ENCODE measurements at places on chromosomes 7 and 10.

DNA sequence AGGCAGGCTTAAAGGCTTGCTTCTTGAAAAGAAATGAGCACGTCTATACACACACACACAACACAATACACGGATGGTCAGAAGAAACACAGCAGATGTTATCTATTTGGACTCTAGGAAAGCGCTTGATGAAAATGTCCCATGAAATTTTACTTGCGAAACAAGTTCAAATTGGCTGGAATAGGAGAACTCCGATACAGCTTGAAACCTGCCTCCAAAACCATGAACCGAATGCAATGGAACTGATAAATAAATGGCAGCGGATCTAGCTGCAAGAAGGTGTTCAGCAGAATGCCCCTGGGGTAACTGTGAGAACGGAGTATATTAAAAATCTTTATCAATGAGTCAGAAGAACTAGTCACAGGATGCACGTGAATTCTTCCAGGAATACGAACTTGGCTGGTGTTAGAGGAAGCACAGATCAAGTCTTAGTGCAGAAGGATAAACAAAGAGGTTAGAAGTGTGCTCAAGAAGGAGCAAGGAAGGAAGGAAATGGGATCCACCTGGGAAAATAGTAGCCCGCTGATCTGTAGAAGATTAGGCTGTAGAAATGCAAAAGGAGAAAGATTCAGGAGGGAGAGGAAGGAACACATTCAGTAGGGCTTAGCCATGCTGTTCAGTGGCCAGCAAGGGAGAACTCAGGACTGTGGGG lies 142.0 kb upstream of the PRKCQ start:
- DNase-seq = no peak

DNA sequence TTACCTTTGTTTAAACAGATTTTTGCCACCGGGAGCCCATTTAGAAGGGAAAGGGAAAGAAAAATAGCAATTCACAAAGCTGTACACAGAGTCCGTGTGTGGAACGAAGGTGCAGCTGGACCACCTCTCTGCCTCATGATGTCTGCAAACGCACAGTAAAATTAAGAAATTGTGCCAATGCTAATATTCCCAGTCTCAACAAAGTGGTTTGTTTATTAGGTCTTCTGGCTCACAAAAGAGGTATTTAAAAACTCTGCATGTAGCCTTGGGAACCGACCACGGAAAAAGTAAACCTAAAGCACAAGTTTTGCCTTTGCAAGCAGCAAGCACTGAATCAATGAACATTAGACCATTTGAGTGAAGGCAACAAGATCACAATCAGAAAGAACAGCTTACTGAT lies 57.7 kb downstream of the CREB3L2 start:
- no peak for DNase-seq

- no peak for DNase-seq
These were observed 88.8 kb downstream of the PTN start for GRCh38 chr7:137254766-137255165.

DNA sequence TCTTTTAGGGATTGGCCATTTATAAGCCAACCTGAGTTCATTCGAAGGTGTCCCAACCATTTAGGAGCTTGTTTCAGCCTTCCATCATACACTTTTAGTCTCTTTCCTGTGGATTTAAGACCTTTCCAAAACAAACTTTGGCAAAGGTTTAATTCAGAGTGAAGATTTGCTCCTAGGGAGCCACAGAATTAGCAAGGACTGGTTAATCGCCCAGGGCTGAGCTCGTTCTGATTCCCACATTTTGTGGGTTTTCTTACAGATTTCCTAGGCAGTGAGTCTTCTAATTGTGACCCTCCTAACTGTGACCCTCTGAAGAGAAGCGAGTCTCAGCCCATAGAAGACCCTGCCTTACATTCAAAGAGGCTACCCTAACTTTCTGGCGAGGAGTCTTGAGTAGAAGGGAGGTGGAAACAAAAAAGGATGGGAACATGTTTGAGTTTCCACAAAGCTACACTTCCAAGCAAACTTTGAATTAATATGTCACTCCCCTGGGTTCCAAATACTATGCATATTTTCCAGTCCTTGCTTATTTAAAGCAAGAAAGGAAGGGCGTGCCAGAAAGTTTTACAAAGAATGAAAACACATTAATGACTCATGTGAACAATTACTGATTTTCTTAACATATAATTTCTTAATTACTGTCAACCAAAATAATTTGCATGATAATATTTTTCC lies 118.3 kb downstream of the ARID5B start:
- DNase-seq = no peak

DNA sequence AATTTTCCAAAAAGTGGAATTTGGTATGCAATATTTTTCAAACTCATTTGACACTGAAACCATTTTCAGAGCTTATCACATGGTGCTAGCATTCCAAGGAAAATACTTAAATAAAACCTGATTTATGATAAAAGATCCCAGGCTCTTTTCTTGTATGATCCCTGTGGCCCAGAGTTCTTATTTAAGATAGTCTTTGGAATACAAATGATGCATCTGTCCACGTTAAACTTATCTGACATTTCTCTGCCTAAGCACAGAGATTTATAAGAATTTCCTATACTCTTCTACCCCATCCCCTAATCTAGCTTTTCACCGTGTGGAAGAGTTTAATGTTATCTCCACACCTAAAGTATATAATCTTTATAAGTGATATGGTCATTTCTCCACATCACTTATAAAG lies 66.2 kb downstream of the AHR start:
- no peak for DNase-seq

- DNase-seq = no peak
These were observed 102.4 kb upstream of the VWC2 start for GRCh38 chr7:49670991-49671390.

GRCh38 chr7:112080441-112080840 lies 125.8 kb downstream of the DOCK4 start:
- DNase-seq = peak; percentile 54

- DNase-seq = no peak
These were observed 94.8 kb downstream of the CHN2 start for GRCh38 chr7:29289156-29290021.

- DNase-seq = no peak
These were observed 210.1 kb downstream of the TNS3 start for GRCh38 chr7:47371733-47372368.

DNA sequence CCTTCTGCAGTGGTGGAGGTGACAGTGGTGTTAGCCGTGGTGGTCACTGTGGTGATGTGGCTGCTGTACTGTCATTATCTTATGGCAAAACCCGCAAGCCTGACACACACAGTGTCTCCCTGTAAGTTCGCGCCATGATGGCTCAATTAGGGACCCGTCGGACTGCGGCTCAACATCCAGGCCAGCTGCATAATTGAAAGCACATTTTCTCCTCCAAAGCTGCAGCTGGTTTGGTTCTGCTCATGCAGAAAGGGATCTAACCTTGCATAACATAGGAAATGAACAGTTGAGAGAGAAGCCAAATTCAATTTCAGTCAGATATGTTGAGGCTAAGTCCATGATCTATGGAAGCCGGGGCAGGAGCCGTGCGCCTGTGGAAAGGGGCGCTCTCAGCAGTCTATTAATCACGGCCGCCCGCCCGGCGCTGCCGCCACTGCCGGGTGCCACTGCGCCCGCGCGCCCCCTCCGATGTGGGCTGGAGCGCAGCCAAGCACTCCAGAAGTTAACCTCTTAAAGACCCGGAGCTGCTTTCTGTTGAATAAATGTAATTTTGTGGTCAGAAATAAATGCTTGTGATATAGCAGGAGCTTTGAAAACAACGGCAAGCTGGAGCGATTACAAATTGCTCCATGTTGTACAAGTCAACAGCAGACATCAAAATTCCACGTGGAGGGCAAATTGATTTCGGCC lies 227.7 kb downstream of the CUX1 start:
- no peak for DNase-seq

DNA sequence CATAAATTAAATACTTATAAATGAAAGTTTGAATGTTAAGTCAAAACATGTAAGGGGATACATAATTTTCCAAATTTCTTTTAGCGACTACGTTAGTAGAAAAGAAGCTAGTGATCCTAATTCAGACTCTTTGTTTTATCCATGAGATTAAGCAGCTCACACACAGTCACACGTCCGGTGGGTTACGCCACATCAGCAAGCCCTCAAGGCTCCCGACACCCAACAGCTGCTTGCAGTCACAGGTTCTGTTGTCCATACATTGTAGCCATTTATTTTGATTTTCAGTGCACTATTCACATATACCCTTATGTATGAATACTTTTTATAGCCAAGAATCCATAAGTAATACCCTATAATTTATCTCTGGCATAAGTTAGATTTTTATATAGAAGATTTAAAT lies 39.5 kb downstream of the XRCC2 start:
- DNase-seq = no peak

DNA sequence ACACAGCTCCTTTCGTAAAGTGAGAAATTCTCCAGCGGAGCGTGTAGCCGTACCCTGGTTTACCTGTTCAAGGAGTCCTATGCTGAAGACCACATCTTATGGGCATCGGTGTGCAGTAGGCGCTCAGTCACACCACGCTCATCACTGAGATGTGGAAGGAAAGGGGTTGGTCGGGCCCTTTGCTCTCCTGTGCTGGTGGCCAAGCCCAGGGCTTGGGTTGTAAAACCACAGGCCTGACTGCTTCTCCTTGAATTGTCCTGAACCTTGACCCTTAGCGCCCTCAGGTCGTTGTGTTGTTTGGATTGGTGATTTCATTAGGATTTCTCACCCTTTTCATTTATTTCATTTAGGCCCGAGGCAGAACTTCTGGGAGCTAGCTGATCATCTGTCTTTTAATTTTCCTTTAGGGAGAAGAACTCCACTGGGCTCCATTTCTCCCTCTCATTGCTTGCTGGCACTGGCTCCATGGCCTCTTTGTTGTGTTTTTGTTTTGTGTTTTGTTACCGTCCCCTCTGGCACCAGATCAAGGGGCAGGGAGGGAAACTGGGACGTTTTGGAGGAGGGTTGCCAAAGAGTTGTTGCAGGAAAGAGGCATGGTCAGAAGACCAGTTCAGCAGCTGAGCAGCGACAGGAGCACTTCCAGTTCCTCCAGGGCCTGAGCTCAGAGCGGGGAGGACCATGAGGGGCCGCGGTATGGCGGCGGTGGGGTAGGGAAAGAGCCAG lies 511.4 kb upstream of the GALNT17 start:
- DNase-seq = no peak

- DNase-seq = no peak
These were observed 8.6 kb upstream of the GRID2IP start for GRCh38 chr7:6559896-6560295.

- peak; percentile 26 for DNase-seq
These were observed 24.6 kb upstream of the ITGA8 start for GRCh38 chr10:15744217-15744865.

- DNase-seq = no peak
These were observed 46.1 kb downstream of the OGDH start for GRCh38 chr7:44652535-44652934.

Data from GDM1 (cell line).